RCC 7860 (cell line): ENCODE measurements at places on chromosomes 6 and 20.

DNA sequence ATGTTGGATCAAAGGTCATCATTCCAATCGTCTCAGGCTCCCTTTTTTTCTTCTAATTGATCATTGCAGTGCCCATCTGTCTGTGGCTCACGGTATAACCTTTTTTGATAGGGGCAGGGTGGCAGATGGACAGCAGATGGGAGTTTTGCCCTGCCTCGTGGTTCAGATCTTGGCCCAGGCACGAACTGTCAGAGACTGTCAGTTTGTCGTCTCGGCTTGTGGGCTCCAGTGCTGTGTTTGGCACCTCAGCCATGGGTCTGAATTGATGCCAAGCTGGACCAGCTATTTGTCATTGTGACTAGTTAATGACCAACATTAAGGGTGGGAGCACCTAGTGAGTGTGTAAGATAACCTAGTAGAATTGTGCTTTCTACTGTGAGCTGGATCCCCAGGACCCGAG lies 197.6 kb downstream of the PRL start:
- peak; percentile 21 for DNase-seq

DNA sequence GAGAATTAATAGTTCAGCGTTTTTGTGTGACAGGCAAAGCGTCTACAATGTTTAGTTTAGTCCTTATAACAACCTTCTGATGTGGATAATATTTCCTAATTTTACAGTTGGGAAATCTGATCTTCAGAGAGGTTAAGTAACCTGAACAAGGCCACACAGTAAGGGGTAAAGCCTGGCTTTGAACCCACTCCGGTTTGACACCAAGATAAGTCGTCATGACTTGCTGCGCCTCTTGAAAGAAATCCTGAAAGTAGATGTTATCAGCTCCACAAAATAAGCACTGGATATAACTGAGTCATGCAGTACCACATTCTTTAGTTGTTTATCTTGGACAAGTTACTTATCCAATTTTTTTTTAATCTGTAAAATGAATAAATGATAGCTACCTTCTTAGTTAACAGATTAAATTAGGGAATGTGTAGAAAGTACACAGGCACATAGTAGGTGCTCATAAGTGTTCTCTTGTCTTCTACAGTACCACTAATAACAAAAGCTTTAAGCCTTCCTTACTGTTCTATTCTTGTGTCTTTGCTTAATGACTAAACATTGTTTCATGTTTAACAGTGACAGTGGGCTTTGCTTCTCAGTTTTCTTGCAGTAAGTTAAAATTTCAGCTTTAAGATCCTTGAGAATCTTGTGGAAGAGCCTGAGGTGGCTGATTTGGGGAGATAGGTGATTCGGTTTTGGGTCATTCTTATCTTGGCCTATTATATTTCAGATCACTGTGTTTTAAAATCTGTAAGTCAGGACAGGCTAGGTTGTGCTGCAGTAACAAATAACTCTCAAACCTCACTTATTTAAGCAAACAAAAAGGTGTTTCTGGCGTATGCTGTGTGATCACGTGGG lies 2.1 kb downstream of the HIVEP1 start:
- DNase-seq, result peak; percentile 59

GRCh38 chr6:154404791-154405400 lies 48.3 kb upstream of the IPCEF1 start:
- no peak for DNase-seq

GRCh38 chr6:90621581-90621980 lies 34.7 kb upstream of the MAP3K7 start:
- DNase-seq, result no peak

DNA sequence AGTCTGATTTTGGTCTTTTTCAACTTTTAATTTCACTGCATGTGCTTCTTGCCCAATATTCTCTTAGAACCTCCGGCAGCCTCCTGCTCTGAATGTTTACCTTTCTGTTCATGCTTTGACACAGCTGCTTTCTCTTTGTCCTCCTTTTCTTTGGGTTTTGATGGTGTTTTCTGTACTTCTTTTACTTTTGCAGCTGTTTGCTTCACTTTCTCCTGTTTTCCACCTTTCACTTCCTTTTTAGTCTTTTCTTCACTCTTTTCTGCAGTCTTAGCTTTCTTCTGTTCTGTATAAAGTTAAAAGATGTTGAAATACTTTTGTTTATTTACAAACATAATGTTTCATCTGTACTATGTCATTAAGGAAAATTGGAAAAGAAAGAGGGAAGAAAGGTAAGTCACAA lies 133.1 kb downstream of the TRDN start:
- no peak for DNase-seq
